ENCODE measurements at places on chromosomes 5 and 9. TPM values are rescaled to one million over a fixed set of nuclear protein-coding genes. Genes with fewer than 3 reads are reported as not detected.

ROR2 gene
- polyA plus RNA-seq, result 0.34 TPM

SLC6A7 gene
- polyA plus RNA-seq, result not detected

REEP2 gene
- polyA plus RNA-seq, result 31.2 TPM

IL5 gene
- polyA plus RNA-seq, result not detected

ZNF354C gene
- 1.5 TPM for polyA plus RNA-seq

CFAP77 gene
- 1.1 TPM for polyA plus RNA-seq

PLCXD3 gene
- polyA plus RNA-seq, result 0.15 TPM

RIOK2 gene
- polyA plus RNA-seq, result 5.9 TPM

PIP5KL1 gene
- 6.1 TPM for polyA plus RNA-seq

FBLL1 gene
- 4.4 TPM for polyA plus RNA-seq

C5orf63 gene
- 3.6 TPM for polyA plus RNA-seq

PCDHA12 gene
- 0.54 TPM for polyA plus RNA-seq

SMIM15 gene
- 51.1 TPM for polyA plus RNA-seq

ISL1 gene
- 15.2 TPM for polyA plus RNA-seq

ST8SIA4 gene
- 0.02 TPM for polyA plus RNA-seq

ADAMTS19 gene
- polyA plus RNA-seq, result 0.10 TPM

DCTN3 gene
- 300 TPM for polyA plus RNA-seq

CEL gene
- polyA plus RNA-seq, result 0.87 TPM

GALNT12 gene
- 7.4 TPM for polyA plus RNA-seq

PLPP1 gene
- 32.8 TPM for polyA plus RNA-seq

REEP5 gene
- 90.2 TPM for polyA plus RNA-seq

SAXO1 gene
- polyA plus RNA-seq, result 0.03 TPM

SLC12A2 gene
- polyA plus RNA-seq, result 5.6 TPM

PHF24 gene
- polyA plus RNA-seq, result not detected

PCDHB16 gene
- 2.7 TPM for polyA plus RNA-seq

PDZD2 gene
- 0.06 TPM for polyA plus RNA-seq

IDNK gene
- 4.2 TPM for polyA plus RNA-seq

GABBR2 gene
- polyA plus RNA-seq, result not detected

ABLIM3 gene
- 5.9 TPM for polyA plus RNA-seq

LMX1B gene
- polyA plus RNA-seq, result not detected

FST gene
- polyA plus RNA-seq, result 162 TPM
